ENCODE measurements at places on chromosomes 7 and 10.

- no peak for DNase-seq
Observed at GRCh38 chr10:13915710-13916109, 328.9 kb downstream of the PRPF18 start.

GRCh38 chr7:98654524-98655272, 37.6 kb downstream of the NPTX2 start:
- no peak for DNase-seq

DNA sequence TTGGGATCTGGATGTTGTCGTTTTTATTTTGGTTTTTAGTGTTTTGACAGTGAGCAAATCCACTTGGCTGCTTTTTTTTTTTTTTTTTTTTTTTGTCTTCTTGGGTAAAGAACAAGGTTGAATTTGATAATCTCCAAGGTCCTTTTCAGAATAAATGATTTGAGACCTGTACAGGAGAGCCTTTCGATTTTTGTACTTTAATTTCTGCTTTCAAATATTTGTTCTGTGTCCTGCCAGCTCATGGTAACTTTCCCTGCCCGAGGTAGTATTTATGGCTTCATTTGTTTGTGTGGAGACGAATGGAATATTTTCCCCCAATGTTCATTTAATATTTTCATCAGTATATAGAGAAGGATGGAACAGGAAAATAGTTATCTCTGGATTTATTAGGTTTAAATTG, 19.9 kb downstream of the WAC start:
- no peak for DNase-seq

GRCh38 chr7:117193564-117193963, 129.3 kb downstream of the WNT2 start:
- no peak for DNase-seq

DNA sequence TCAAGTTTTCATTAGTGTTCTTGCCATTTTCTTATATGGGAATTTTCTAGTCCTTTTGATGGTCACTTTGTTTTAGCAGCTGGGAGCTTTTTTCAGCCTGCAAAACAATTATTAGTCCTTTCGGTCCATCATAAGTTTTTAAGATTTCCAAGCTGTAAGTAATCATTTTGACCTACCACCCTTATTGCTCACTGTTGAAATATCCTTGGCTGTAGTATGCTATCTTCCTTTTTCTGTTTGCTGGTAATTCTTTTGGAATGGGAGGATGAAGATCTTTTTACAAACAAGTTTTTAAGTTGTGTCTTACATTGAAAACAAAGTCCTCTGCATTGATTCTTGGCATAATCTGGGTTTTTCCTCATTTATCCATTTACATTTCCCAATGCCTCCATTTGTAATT, 24.0 kb downstream of the BZW2 start:
- DNase-seq = no peak

DNA sequence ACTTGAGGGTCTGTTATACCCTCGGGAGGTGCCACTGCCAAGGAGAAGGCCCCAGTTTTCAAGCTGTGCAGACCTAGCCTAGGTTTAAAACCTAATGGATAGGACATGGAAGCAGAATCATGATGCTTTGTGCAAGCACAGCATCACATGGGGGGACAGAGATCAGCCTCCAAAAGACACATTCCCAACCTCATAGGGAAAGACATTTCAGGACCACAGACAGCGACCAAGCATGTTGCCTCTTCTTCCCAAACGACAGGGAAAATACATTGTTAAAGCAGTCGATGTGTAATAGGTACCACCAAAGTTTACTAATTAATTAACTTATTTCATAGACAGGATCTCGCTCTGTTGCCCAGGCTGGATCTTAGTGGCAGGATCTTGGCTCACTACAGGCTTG, 573.9 kb downstream of the TCERG1L start:
- DNase-seq = no peak

DNA sequence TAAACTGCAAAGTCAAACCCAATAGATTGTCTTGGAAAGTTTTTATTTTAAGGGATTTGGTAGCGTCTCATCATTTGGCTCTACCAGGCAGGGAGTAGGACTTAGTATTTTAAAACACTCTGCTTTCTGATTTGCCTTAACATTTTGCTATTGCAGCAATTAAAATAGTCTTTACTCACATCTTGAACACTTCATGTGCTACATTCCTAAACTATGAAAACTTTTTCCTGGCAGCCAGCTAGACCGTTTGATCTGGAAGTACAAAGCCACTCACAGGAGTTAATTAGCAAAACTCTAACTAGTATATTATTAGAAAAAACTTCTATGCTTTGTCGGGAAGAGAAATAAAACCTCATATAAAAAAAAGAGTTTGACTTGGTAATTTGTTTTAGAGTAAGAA, 111.4 kb downstream of the TFPI2 start:
- no peak for DNase-seq

- DNase-seq = no peak
Observed at GRCh38 chr7:125390981-125391380, 461.4 kb upstream of the POT1 start.

- no peak for DNase-seq
Observed at GRCh38 chr7:138245682-138246081, 169.4 kb downstream of the AKR1D1 start.

DNA sequence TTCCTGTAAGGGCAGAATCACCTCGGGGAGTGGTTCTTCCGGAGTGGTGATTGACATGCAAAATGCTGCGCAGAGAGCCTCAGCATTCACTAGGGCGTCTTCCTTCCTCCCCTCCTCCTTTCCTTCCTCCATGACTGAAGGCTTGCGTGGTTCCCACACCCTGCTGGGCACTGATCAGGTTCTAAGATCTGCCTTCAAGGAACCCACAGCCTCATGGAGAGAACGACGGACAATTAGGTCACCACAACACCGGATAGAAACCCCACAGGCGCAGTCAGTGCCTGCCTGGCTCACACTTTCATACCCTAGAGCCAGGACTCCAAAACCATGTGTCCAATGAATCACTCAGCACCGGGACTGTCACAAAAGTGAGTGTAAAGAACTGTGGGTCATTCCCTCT, 131.3 kb downstream of the DPP6 start:
- no peak for DNase-seq

DNA sequence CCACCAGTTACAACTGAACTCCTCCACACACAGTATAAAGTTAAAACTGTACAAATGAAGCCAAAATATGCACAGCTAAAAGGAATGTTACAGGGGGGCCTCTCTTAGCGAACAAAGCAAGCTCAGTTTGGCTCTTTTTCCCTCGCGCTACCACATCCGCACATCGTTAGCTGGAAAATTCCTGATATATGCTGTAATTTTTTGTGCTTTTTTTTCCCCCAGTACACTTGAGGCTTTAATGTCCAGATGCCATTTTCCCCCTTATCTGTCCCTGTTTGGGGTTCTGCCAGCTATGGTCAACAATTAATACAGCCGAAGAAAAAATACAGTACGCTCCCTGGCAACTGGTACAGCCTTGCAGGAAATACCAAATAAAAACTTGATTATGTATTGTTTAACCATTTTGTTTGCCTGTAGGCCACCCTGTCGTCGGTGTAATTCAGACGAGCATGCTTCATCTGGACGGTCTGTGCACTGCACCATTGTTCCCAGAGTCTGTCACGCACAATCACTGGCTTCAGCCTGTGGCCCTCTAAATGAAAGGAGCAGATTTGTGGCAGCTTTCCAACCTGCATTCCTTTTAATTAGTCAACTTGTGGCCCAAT, 108.1 kb upstream of the FAM133B start:
- no peak for DNase-seq

GRCh38 chr10:11104772-11105675, 87.4 kb downstream of the CELF2 start:
- DNase-seq = peak; percentile 23

DNA sequence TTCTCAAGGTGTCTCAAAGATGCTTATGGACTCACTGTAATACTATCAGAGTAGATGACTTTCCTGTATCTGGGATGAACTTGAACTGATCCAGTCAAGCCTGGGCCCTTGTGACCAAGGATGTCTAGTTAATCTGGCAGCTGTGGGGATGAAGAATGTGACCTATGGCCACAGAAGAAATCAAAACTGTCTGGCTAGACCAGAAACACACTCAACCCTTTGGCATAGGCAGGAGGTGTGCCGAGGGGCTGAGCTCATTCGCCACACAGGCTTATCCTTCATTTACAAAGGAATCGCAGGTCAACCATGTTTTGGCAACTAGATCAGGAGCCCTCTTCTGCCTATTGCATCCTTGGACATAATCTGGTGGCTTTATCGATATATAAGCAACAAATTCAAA, 110.6 kb downstream of the ATXN7L1 start:
- DNase-seq = no peak

- no peak for DNase-seq
Observed at GRCh38 chr10:81135851-81136250, 598.1 kb downstream of the SH2D4B start.
